Left hindlimb (tissue), 1 donor: ENCODE measurements at places on chromosomes 2 and 18.

- no peak for DNase-seq
Measured at GRCh38 chr18:62564044-62564443, 41.2 kb downstream of the ZCCHC2 start.

GRCh38 chr2:40384714-40385113, 67.2 kb downstream of the SLC8A1 start:
- no peak for DNase-seq

- no peak for DNase-seq
Measured at GRCh38 chr2:134906726-134907125, 11.9 kb upstream of the CCNT2 start.

GRCh38 chr18:23401400-23402347, 51.4 kb upstream of the RIOK3 start:
- DNase-seq: peak; percentile 52

DNA sequence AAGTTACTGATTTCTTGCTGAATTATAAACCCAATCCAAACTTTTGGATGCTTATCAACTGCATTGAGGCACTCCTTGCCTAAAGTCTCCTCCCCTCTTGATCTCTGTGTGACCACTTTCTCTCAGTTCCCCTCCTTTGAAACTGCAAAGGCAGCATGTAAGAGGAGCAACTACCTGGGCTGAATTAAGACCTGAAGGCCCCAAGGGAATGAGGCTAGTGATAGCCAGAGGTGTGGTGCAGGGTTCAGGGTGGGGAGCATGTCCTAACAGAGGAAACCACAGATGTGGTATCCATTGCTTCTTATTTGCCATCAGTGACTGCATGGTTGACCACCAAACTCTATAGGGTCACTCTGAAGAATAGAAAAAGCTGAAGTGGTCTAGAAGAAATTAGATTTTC, 557.9 kb downstream of the TNS1 start:
- DNase-seq: no peak

DNA sequence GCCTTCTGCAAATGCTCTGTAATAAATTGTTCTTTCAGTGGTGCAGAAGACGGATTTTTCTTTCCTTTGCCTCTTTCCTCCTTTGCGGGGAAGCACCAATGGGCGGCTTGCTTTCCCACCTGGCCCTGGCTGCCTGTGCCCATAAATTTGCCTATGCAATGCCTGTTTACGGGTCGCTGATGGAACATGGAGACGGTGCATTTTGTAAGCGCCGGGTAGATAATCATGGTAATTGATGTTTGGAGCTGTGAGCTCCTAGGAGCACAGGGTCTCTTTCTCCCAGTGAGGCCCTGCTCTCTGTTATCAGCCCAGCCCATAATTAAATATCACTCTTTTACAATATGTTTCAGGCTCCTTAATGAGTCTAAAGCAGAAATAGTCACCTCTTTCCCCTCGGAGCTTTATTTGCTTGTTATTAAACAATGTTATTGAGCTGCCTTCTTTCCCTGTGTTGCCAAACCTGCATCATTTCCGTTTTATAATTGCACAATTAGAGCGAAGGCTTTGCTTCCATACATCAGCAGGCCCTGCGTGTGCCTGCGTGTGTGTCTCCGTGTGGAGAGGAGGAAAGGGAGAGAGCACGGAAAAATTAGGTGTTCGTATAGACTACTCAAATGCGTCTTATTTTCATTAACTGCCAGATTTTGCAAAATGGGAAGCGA, 437.4 kb upstream of the POU3F3 start:
- no peak for DNase-seq

DNA sequence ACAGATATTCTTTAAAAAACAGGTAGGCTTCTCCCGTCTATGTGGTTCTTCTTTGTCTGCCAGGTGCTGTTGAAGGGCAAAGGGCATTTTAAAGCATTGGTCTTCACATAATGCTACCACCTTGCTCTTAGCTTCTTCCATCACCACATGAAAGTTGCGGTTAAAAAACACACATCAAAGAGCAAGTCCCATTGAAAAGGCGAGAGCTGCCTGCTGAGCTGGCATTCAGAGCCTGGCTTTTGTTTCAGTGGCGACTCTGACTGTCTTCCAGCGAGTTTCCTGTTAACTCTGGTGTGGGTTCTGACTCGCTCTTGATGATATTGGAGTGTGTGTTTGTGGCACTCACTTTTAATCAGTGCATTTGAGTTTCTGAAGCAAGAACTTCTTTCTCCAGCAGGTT, 624.9 kb upstream of the FANCL start:
- no peak for DNase-seq

DNA sequence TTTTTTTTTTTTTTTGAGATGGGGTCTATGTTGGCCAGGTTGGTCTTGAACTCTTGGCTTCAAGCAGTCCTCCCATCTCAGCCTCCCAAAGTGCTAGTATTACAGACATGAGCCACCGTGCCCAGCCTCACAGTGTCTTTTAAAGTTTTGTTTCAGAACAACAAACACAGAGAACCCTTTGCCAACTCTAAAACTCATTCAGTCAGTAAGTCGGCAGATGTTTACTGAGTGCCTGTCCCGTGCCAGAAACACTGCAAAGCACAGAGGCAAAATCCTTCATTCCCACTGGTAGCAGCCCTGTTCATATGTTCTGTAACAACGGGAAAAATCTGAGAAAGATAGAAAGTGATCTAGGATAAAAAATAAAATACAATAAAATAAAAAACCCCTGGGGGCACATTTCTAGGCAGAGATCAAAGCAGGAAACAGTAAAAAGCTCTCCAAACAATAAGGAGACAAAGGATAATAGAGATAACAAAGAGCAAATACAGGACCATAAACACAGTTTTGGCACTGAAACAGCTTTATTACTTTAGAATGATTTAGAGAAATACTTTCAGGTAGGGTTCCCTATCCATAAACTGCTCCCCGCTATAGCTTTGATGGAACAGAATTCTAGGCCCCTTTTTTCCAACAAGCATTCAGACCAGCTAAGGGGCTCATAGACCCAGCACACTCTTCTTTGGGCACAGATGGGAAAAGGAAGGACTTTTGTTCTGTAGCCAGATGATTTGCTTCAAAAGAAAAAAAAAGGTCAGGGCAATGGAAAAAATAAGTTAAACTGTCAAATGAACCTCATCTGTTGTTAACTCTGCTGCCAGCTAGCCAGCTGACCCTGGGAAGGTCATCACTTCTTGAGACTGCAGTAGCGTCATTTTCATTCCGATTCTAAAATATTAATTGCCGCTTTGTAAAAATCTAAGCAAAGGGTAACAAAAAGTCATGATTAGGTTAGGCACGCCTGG, 212.3 kb downstream of the CDH20 start:
- DNase-seq: no peak

GRCh38 chr2:86238354-86238753, 39.1 kb downstream of the MRPL35 start:
- no peak for DNase-seq

DNA sequence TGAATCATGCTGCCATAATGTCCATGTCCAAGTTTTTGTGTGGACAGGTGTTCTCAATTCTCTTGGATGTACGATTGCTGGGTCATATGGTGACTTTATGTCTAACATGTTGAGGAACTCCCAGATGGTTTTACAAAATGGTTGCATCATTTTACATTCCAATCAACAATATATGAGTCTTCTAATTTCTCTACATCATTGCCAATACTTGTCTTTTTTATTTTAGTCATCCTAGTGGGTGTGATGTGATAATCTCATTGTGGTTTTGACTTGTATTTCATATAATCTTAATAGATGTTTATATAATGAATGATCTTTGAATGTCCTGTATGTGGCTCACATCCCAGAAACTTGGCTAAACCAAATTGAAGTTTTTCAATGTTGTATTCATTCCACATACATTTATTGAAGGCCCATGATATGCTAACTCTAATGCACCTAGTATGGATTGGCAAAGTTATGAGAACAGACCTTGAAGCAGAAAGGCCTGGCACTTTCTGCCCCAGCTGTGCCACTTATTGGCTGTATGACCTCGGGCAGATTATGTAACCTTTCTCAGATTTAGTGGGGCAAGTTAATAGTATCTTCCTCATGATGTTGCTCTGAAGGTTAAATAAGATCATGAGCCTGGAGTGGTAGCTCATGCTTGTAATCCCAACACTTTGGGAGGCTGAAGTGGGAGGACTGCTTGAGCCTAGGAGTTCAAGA, 205.4 kb downstream of the RAB3GAP1 start:
- DNase-seq: no peak

GRCh38 chr2:211133766-211134165, 577.4 kb downstream of the CPS1 start:
- DNase-seq: no peak

- DNase-seq: no peak
Measured at GRCh38 chr2:116545286-116546068, 1269.0 kb upstream of the DDX18 start.

GRCh38 chr2:203824057-203824456, 43.5 kb upstream of the CTLA4 start:
- no peak for DNase-seq

DNA sequence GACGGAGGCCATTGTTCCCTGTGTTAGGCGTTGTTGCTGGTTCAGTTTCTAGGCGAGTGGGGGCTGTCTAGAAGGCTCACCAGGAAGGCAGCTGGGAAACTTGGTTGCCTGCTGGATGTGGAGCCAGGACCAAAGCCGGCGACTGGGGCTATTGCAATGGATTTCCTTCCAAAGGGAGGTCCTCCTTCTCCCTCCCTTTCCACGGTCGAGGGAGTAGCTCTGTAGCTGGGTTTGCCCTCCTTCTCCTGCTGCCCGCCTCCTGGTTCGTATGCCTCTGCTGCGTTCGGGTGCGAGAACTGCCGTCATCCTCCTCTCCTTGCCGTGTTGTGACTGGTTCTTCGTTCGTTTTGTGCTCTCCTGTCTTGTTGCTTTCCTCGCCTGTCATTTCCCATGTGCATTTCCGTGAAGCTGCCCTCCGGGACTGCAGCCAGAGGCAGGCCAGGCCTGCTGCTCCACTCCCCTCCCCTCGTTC, 203.4 kb downstream of the NEDD4L start:
- peak; percentile 45 for DNase-seq

DNA sequence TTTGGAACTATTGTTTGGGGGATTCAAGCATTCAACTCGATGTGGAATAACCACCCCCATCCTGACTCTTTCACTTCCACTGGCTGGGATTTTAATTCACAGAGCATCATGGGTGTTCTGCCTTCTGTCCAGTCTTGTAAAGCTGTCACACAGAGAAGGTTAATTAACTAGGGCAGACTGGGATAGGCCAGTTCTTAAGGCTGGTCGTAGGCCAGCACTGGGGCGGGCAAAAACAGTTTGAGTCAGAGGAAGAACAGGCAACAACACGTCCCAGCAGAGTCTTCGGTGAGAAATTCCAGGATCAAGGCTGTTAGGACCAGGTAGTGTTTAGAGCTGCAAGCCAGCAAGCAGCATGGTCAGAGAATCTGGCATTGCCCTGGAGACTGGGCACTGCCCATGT, 4.0 kb upstream of the RNF152 start:
- DNase-seq: peak; percentile 42

GRCh38 chr2:218009231-218009630, 6.4 kb upstream of the TNS1 start:
- no peak for DNase-seq

DNA sequence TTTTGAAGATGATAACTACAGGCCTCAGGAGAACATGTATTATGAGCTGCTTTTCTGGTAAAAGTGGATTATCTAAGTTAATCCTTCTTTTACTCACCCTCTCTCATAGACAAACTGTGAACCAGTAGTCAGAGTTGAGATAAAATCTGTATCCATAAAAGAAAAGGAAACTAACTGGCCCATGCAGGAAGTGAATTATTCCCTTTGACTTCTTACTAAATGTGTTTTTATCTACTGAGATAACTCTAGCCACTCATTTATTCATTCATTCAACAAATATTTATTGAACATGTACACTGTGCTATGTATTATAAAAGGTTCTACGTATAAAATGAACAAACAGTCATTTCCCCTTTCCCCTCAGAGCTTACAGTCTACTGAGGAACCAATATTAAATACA, 10.0 kb downstream of the WDR35 start:
- no peak for DNase-seq

GRCh38 chr2:53437371-53437770, 330.2 kb upstream of the CHAC2 start:
- DNase-seq: no peak

DNA sequence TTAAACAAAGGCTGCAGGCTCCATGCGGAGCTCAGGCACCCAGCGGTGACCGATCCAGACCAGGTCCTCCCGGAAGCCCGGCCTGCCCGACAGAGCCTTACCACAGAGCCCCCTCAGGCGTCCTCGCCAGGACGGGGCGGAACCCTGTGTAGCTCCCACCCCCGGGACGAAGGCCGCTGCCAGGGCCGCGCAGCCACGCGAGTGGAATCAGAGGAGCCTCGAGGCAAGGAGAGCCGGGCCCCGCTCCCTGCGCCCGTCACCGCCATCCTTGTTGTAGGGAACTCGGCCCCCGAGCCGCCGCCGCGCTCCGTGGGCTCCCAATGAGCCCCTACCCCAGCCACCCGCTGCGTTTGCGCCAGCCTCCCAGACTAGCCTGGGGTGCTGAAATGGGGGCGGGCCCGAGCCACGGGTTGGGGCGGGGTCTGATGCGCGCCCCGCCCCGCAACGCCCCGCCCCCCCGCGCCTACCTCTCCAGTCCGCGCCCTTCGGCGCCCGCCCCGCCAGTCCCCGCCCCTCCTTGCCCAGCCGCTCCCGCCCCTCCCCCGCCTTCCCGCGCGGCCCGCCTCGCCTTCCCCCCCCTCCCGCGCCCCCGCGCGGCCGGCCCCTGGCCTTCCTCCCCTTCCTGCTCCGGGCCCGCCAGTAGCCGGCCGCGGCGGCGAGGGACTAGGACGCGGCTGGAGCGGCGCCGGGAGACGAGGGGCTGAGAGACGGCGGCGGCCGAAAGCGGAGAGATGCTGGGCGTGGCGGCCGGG, at the start of gene LIMS1:
TSS of gene LIMS1 (plus strand) at position 639 of the 752 bp plus-strand sequence. CDS start at position 732, 93 bp downstream.
- DNase-seq: peak; percentile 96

- no peak for DNase-seq
Measured at GRCh38 chr18:54900290-54900689, 59.0 kb downstream of the CCDC68 start.

DNA sequence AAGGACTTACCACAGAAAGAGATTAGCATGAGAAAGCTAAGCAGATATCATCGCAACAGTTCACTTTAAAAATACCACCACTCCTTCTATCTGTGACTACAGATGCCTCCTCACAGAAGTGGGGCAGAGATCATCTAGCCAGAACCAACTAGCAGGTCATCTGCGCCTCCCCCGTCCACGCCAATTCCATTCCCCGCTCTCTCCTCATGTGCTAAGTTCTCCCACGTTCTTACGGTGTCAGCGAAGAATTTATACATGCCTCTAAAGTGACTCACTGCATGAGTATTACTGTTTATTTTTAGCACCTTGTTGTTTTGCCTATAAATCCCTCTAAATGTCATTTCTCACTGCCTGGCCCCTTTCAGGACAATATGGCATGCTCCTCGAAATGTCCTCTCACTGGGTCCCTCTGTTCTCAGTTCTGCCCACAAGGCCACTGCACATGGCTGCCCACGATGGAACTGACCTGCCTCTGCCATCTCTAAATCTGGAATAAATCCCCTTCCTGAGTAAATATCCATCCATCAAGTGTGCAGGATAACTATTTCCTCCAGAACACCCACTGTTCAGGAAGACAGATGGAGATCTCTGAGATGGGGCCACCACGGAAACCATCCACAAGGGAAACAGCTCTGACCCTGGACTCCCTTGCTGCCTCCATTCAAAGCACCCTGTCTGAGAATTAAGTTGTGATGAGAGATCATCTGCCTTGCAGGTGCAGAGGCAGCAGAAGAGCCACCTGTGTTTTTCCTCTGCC, 137.7 kb downstream of the IRS1 start:
- no peak for DNase-seq
